ENCODE measurements at places on chromosomes 6 and 20.
A peak's percentile ranks its signal among the peaks of the same experiment; 100 is the strongest.

- peak; percentile 66 for ATAC-seq
Observed at GRCh38 chr20:13212750-13213149, 8.3 kb upstream of the ISM1 start.

- ATAC-seq = no peak
Observed at GRCh38 chr6:15977050-15977449, 151.8 kb upstream of the MYLIP start.

GRCh38 chr20:43691928-43692524, 25.1 kb downstream of the MYBL2 start:
- ATAC-seq = no peak

- no peak for ATAC-seq
Observed at GRCh38 chr6:73747289-73747688, 51.3 kb downstream of the CD109 start.

DNA sequence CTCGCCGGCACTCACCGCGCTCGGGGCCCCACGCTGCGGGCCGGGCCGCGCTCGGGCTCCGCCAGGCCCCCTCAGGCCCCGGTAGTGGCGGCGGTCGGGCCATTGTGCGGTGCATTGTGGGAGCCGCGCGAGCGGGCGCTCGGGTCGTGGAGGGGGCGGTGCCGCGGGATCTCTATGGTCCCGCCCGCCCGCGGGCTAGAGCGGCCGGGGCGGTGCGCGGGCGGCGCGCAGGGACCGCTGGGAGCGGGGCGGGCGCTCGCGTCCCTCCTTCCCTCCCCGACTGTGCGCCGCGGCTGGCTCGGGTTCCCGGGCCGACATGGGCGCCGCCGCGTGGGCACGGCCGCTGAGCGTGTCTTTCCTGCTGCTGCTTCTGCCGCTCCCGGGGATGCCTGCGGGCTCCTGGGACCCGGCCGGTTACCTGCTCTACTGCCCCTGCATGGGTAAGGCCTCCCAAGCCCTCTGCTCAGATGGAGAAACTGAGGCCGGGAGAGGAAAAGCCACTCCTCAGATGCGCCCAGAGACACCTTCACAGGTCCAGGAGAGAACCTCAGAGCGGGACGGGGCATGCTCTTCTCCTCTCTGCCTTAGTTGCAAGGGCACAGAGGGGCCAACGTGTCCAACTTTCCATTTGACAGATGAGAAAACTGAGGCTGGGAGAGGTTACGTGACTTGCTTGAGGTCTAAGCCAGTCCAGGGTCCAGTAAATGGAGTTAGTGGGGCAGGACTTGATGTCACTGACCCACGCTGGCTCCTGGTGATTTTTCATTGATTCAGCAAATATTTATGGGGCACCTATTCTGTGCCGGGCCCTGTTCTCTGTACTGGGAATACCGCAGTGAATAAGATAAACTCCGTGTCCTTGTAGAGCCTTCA, at the start of the genes PLAGL2 and POFUT1:
Gene PLAGL2 (minus strand): TSS at position 118 of the 873 bp plus-strand sequence. CDS start 5,565 bp downstream, outside the sequence.
Gene POFUT1 (plus strand): TSS at position 255 of the 873 bp plus-strand sequence. CDS start 62 bp downstream, at position 317.
- ATAC-seq = peak; percentile 99

DNA sequence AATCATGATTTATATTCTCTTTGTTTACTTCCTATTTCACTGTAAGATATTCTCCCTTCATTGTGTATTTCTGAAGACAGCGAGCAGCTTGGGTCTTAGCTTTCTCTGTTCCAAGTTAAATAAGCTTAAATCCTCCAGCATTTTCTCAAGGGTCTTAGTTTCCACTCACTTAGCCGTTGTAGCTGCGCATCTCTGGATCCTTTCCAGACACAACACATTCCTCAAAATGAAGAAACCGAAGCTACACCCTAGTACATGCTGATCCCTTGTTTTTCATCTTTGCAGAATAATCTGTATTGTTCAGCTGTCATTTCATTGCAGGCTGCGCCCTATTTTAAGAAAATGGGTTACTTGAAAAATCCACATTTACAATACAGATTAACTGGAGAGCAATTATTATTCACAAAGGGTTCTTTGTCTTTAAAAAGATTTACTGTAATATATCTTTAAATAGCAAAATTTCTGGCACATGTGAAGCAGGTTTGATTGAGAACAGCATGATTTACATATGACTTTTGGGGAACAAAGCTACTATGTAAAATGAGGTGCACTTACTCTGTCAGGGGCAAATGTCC, 375.8 kb downstream of the QKI start:
- peak; percentile 83 for ATAC-seq

- no peak for ATAC-seq
Observed at GRCh38 chr6:166109608-166110007, 58.0 kb downstream of the TBXT start.

DNA sequence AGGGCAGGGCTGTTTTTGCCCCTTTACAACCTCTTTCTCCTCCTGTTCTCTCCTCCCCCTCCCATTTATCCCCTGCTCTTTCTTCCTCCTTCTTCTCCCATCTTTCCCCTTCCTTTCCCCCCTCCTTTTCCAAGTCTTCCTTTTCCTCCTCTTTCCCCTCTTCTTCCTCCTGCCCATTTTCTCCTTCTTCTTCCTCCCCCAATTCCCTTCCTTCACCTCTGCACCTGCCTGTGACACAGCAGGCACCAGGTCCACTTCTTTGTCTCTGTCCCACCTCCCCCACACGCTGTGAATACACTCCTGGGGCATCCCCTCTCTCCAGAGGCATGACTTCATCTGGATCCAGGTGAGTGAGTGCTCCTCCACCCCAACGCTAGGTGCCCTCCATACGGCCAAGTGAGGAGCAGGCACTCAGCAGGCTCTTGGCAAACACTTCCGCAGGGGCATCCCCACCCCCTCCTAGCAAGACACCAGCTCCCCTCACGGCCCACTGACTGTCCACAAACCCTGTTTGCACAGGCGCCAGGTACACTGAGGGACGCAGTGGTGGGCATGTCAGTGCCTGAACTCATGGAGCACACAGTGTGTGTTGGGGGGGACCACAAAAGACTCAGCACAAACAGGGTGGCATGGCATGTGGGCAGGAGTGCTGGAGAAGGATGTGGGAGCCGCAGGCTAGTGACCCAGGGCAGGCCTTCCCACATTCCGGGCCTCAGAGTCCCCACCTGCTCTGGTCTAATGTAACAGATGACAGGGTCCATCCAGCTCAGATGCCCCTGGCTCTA, 10.7 kb upstream of the TLDC2 start:
- no peak for ATAC-seq

DNA sequence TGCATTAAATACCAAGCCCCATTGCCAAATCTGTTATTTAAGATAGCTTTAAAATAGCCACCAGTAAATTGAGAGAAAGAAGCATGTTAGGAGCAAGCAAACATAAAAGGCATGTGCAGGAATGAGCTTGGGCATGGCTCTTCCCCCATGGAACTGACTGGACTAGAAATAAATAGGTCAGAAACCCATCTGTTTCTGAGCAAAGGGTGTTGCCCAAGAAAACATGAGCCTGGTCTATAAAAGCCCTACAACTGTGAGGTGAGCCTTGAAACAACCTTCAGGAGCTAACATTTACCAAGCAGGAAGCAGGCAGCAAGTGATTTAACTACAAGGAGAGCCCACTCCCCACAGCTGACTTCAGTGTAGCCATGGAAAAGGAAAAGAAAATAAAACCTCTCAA, 126.3 kb downstream of the C6orf118 start:
- ATAC-seq = no peak

GRCh38 chr6:112934433-112935327, 587.5 kb downstream of the RFPL4B start:
- ATAC-seq = no peak

DNA sequence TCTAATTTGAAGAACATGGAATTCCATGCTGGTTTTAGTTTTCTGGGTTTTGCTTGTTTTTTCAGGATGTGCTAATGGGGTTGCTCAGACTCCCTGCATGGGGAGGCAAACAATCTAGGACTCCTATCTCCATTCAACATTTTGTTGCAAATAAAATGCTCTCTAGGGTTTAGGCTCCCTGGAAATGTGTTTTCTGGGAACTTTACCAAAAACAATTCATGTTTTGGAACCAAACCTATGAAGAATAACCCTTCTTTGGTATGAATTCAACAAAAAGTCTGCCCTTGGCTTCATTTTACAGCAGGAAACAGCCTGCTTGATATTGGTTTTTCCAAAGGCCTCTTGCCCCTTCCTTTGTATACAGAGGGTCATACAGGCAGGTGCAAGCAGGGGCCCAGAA, 217.7 kb downstream of the FOXA2 start:
- no peak for ATAC-seq

DNA sequence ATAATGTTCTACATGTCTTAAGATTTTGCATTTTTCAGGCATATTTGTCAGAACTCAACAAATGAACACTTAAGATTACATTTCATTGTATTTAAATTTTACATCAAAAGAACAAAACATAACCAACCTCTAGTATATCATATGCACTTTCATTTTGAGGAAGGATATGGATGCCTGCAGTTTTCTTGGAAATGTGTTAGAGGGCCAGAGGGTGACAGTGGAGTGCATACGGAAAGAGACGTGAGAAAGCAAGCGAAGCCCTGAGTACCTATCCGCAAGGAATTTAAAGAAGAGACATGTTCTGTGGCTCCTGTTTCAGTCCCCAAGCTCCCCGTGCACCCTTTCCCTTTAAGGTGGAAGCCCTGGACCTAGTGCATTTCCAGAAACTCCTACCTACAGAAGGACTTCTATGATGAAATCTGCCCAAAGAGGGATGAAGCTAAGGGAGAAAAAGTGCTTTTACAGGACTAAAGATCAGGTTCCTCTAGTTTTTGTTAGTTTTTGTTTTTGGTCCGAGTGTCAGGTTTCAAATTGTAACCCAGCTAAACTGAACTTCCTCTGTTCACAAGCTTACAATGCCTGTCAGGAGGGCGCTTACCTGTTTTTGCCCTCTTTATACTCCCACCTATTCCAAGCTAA, 38.8 kb downstream of the EZR start:
- ATAC-seq = no peak

DNA sequence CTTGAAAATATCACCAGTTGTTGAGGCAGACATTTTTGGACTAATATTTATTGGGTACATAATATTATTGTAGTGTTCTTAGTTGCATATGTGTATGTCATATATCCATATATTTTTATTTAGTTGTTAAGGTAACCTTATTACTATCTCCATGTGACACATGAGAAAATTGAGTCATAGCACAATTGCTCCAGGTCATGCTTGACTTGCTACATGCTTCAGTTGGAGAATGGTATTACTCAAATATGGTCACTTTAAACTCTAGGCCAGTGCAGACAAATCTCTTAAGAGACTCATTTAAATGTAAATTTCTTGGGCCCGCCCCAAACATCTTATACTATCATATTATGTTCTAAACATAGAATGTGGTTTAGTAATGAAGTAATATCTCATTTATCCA, 246.1 kb downstream of the RIMS1 start:
- no peak for ATAC-seq

DNA sequence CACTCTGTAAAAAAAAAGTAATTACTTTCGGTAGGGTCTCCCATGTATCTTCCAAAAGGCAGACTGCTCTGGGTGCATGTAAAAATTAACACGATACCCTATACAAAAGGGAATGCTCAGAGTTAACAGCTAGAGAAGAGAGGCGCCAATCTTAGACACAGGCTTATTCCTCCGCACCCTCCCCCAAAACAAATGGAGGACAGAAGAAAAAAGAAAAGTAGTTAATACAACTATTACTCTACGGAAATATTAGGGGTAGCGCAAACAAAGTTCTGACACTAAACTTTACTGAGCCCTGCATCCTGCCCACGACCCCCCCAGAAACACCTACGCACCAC, 331 bp upstream of the UFL1 start:
- ATAC-seq = peak; percentile 44

GRCh38 chr20:47227119-47227518, 129.4 kb downstream of the ZMYND8 start:
- no peak for ATAC-seq

DNA sequence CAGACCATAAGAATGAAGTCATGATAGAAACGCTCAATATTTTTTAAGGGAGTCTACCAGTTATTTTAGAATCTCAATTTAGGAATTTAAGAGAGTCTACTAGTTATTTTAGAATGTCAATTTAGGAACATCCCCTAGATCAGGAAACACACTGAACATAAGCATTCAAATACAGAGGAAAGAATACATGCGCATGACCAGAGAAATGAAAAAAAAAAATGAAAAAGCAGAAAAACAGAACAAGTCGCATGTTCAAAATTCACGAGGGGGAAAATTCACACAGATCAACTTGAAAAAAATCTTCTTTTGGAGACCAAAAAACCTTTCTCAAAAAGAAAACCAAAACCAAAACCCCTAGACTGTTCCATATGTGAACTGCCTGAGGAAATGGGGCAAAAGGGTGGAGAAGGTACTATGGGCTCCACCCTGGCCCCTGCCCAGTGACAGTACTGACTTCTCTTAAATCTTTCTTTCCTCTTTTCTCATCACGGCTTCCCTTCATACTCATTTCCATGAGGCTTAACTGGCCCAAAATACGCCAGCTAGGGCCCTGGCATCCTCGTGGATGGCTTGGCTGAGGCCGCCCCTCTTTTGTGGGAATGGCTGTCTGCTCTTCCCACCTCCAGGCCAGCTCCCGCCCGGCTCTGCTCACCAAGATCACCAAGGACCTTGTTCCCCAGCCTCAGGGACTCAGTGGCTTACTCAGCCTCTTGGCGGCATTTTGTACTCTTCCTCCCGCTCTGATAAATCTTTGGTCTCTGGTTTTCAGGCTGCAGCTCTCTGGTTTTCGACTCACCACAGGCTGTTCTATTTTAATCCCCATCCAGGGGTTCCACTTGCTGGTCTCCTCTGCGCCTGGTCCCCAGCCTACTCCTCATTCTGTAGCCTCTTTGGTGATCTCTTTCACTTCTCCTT, 11.2 kb downstream of the ZBTB2 start:
- ATAC-seq = no peak

DNA sequence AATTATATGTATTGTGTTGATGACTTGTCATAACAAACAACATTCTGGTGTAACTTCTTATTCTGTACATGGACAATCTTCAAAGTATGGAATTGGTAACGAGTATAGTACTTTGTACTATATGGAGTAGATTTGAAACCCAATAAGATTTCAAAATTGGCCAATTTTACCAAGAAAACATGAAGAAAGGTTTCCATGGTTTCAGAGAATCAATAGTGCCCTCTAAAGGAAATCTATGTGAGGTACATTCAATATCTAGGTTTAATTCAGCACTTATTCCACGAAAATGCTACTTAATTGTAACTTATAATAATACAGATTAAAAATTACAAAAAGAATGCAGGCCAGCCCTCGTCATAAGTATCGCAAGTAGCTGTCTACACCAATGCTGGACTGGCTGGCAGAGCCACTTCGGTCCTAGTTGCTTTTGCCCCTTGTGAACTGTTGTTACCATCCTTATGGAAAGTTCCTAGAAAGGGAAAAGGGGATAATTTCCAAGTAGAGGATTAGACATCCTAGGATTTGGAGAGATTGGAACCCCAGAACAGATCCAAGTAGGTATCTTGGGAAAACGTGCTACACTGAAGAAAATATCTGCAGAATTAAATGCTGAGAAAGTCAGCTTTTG, 70.9 kb downstream of the LCA5 start:
- no peak for ATAC-seq
